ENCODE measurements at places on chromosomes 11 and 22.

GRCh38 chr11:65355776-65356393 is 1.3 kb downstream of the TIGD3 start:
- no peak for DNase-seq

- DNase-seq: no peak
Observed at GRCh38 chr22:42160830-42161696, 30.5 kb upstream of the CYP2D6 start.

GRCh38 chr11:125933030-125933813 is 12.6 kb upstream of the VSIG10L2 start:
- no peak for DNase-seq

- no peak for DNase-seq
Observed at GRCh38 chr11:93648158-93648557, 13.3 kb upstream of the CEP295 start.

DNA sequence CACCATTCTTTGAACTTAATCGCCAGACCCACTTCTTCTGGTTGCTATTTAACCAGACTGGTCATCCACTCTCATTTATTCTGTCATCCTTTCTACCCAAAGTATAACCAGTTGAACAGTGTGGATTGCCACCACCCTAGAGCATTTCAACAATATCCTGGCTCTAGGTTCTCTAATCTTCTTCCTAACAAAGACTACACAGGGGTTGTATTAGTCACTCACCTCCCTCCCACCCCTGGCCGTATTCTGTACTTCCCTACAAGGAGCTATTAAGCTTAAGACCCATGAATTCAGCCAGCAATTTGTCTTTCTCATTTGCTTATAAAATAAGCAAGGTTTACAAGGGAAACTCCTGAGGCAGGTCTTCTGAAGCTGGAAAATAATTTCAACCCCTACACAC is 46.9 kb upstream of the CEP126 start:
- no peak for DNase-seq

DNA sequence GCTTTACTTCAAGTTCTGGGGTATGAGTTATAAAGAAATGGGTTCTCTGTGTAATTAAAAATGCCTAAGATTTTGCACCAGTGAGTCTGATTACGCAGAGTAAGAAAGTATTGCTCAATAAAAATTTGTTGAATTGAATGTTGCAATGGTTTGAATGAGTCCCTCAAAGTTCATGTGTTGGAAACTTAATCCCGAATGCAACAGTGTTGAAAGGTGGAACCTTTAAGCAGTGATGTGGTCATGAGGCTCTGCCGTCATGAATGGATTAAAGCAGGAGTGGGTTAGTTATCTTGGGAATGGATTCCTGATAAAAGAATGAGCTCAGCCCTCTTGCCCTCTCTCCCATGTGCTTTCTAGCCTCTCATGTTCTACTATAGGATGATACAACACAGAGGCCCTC is 52.6 kb upstream of the SESN3 start:
- no peak for DNase-seq

All from germinal center (tissue), 1 donor.